ENCODE measurements at places on chromosomes 13 and 19. TPM values are rescaled to one million over a fixed set of nuclear protein-coding genes. Genes with fewer than 3 reads are reported as not detected.

Gene NUMBL
- 9.8 TPM for total RNA-seq

GRCh38 chr13:73337532-73337931, 278.7 kb downstream of the KLF5 start:
- no peak for DNase-seq
- no peaks in the 10 kb centered on the region for H3K4me1 ChIP-seq
- H3K27ac ChIP-seq: no peak overlapping the region
- H3K36me3 ChIP-seq: no peaks in the 10 kb centered on the region
- no peaks in the 10 kb centered on the region for H3K27me3 ChIP-seq

DNA sequence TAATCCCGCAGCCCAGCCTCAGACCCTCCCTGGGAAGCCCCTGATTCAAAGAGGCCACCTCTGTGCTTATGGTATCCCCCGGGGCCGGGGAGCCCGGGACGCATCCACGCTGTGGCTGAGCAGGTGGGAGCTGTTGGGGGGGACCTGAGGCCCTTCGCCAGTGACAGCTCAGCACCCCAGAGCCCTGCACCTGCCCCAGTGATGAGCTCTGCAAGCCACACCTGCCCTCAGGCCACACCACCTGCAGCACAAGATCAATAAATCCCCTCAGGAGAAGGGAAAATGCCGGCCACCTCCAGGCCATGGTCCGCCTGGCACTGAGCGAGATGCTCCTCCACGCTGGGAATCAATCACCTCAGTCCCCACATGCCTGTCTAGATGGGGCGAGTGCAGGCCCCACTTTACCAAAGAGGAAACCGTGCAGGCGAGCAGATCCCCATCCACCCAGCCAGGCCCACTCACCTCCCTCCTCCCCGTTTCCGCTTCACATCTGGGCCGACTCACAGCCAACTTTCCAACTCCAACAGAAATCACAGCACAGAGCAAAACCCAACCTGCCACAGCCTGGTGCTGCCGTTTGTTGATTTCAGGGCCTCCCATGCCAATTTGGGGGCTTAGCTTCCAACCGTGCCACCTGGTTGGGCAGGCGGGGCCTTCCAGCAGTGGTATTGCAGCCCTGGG, 12.8 kb downstream of the MOB3A start:
- peaks cover 36% of the 10 kb centered on the region for H3K36me3 ChIP-seq
- peak overlapping the region; percentile 97 for H3K27ac ChIP-seq
- peak overlapping the region; percentile 92 for H3K4me3 ChIP-seq
- peaks cover 31% of the 10 kb centered on the region for H3K4me1 ChIP-seq
- no peaks in the 10 kb centered on the region for H3K27me3 ChIP-seq

- H3K27ac ChIP-seq: no peak overlapping the region
- no peak overlapping the region for H3K4me3 ChIP-seq
- peaks cover 17% of the 10 kb centered on the region for H3K36me3 ChIP-seq
- peak; percentile 74 for DNase-seq
- H3K27me3 ChIP-seq: no peaks in the 10 kb centered on the region
- H3K4me1 ChIP-seq: peaks cover 13% of the 10 kb centered on the region
Measured at GRCh38 chr19:46728693-46729339, 11.9 kb upstream of the PRKD2 start.
